NCI-H446 (cell line): ENCODE measurements at places on chromosomes 5 and 9.

GRCh38 chr5:25963251-25964008, 1075.0 kb downstream of the CDH9 start:
- no peak for DNase-seq

GRCh38 chr5:132010989-132011621, 353 bp downstream of the ACSL6 start:
- no peak for DNase-seq

DNA sequence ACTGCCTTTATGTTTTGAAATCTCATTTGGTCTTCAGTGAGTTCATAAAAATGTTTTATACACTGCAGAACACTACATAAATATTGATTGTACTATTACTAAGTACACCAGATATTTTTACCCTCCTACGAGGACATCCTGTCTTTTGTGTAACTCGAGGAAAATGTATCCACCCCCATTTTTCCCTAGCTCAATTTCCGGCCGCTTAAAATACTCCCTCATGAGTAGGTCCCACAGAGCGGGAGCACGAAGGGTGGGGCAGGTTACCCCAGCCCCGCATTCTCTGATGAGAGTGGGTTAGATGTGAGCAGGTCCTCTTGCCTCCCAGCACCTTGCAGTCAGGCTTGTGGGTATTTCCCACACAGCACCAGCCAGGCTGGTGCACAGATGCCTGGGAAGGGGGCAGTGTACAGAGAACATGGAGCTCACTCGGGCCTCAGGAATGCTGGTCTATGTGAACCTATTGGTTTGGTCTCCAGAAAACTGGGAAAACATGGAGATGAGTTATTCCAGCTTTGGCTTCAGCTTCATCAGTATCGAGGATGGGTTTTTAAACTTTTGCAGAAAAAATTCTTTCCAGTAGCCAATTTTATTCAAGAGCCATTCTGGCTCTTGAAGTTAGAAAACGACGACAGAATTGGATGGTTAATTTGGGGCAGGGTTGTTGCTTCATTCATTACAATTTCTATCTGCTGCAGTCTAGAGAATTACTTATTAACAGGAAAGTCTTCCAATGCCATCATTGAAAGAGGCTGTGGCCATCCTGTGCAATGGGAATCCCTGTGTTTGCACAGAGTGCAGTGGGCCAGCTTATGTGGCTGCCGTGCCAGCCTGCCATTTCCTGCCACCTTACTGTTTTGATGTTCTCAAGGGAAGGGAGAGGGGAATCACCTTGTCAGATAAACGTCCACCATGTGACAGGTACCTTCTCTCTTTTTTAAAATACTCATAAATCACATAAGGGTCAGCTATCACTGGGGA, 73.2 kb downstream of the WDR41 start:
- DNase-seq, result no peak

- DNase-seq, result no peak
Measured at GRCh38 chr5:135486131-135487036, 34.2 kb upstream of the TIFAB start.
